ENCODE measurements at places on chromosomes 12 and 14. TPM values are rescaled to one million over a fixed set of nuclear protein-coding genes. Genes with fewer than 3 reads are reported as not detected.

Gene PTPRO
- 0.57 TPM for total RNA-seq

Gene TRIM9
- 0.49 TPM for total RNA-seq

Gene ASPG
- total RNA-seq: 16.3 TPM

Gene GPR84
- 1.7 TPM for total RNA-seq

DNA sequence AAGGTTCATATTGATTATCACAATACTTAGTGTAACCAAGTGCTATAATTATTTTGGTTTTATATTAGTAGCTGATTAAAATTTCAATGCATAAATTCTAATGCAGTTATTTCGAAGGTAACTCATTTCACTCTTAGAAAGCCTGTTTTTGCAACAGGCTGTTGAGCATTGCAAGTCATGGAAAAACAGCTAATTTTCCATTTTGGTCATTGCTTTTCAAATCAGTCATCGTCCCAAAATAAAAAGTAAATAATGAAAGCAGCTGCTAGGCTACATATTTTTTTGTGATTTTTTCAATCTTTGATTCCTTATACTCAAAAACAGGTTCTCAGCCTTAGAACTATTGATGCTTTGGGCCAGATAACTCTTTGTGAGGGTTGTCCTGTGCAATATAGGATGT is 22.9 kb downstream of the VEZT start:
- no peak for DNase-seq
- no peaks in the 10 kb centered on the region for H3K27me3 ChIP-seq
- peaks cover 6% of the 10 kb centered on the region for H3K36me3 ChIP-seq
- peaks cover 25% of the 10 kb centered on the region for H3K4me1 ChIP-seq
- H3K4me3 ChIP-seq: no peak overlapping the region
- no peak overlapping the region for H3K27ac ChIP-seq

DNA sequence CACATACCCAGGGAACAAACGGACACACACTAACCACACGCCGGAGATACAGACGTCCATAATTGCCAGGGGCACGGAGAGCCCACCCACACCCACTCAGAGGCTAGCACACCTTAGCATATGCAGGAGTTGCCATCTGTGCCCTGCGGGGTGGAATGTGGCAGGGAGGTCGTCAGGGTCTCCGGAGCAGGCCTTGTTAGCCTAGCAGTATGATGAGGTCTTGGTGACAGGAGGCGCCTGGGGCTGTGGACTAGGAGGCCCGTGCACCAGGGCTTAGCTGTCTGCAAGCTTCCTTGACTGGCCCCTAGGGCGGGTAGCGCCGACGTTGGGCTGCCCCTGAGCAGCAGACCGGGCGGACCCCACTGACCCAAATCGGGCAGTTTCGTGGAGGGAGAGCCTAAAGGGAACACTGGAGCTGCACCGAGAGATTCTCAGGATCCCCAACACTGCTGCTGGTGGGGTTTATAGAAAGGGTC is 10.0 kb downstream of the STAC3 start:
- H3K36me3 ChIP-seq: no peaks in the 10 kb centered on the region
- DNase-seq: peak; percentile 61
- H3K27me3 ChIP-seq: peaks cover 36% of the 10 kb centered on the region
- peaks cover 20% of the 10 kb centered on the region for H3K4me1 ChIP-seq
- H3K4me3 ChIP-seq: no peak overlapping the region
- H3K27ac ChIP-seq: no peak overlapping the region

- DNase-seq: peak; percentile 37
- H3K27ac ChIP-seq: no peak overlapping the region
- H3K4me1 ChIP-seq: no peaks in the 10 kb centered on the region
- no peaks in the 10 kb centered on the region for H3K36me3 ChIP-seq
- no peaks in the 10 kb centered on the region for H3K27me3 ChIP-seq
Observed at GRCh38 chr14:89773644-89774316, 180.8 kb downstream of the EFCAB11 start.

DNA sequence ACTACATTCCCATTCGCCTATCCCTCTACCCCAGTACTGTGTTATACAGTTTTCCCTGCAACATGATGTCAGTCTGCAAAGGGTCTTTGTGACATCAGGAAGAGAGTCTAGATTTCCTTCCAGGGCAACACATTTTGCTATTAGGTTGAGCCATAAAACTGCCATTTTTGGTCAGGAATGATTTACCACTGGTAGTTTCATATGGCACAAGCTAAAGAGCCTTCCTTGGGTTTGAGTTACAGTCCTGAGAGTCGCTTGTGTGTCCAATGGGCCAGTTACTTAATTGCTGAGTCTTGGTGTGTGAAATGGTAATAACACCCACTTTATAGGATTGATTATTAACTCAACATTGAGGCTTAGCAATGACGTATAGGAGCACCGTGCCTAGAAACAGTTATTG is 22.6 kb upstream of the AMIGO2 start:
- no peaks in the 10 kb centered on the region for H3K36me3 ChIP-seq
- H3K27me3 ChIP-seq: no peaks in the 10 kb centered on the region
- peak overlapping the region; percentile 75 for H3K27ac ChIP-seq

GRCh38 chr12:6849427-6849826 is 1.7 kb downstream of the CDCA3 start:
- H3K27me3 ChIP-seq: no peaks in the 10 kb centered on the region

DNA sequence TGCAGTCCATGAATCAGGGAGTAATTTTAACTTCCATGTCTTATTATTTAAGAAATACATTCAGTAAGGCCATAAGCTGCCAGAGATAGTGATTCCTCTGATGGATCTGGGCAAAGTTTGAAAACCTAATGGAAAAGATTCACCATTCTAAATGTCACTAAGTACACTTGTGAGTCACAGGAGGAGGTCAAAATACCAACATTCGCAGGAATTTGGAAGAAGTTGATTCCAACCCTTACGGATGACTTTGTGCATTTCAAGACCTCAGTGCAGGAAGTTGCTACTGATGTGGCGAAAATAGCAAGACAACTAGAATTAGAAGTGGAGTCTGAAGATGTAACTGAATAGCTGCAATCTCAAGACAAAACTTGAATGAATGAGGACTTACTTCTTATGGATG is 69.8 kb downstream of the OSBPL8 start:
- H3K27ac ChIP-seq: no peak overlapping the region
- H3K4me3 ChIP-seq: no peak overlapping the region
- H3K36me3 ChIP-seq: peaks cover 4% of the 10 kb centered on the region
- H3K4me1 ChIP-seq: no peaks in the 10 kb centered on the region
- no peak for DNase-seq

DNA sequence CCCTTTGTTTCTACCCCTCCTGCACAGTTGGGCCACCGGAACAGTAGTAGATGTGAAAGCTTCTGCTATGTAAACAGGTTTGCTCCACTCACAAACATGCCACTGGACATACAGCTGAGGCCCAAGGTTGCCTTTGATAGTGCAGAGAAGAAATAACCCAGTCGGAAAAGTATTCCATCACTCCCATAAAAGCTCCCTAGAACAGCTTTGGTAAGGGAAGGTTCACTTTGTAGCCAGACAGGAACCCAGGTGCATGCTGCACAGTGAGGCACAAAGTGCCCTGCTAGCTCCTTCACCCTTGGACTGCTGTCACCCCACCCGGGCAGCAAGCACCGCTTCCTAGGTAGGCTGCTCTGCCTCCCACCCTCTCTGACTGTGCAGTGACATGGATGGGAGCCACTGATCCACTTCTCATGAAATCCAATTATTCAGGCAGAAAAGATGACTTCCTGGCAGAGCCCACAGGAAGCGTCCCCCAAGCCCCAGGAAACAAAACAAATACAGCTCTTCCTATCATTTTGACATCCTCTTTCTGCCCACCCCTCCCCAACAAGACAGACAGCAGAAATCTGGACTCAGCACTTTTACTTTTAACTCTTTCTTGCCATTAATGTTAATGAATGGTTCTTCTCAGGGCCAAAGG is 100.2 kb downstream of the SRGAP1 start:
- no peaks in the 10 kb centered on the region for H3K36me3 ChIP-seq
- no peak for DNase-seq
- no peaks in the 10 kb centered on the region for H3K27me3 ChIP-seq
- peaks cover 9% of the 10 kb centered on the region for H3K4me1 ChIP-seq
- H3K4me3 ChIP-seq: no peak overlapping the region

GRCh38 chr12:92978607-92979006 is 49.5 kb upstream of the EEA1 start:
- H3K4me3 ChIP-seq: no peak overlapping the region
- DNase-seq: no peak
- H3K36me3 ChIP-seq: no peaks in the 10 kb centered on the region
- H3K27ac ChIP-seq: no peak overlapping the region
- H3K27me3 ChIP-seq: no peaks in the 10 kb centered on the region
- no peaks in the 10 kb centered on the region for H3K4me1 ChIP-seq

- no peak overlapping the region for H3K4me3 ChIP-seq
- no peaks in the 10 kb centered on the region for H3K4me1 ChIP-seq
- no peaks in the 10 kb centered on the region for H3K36me3 ChIP-seq
Observed at GRCh38 chr12:94795520-94795919, 145.2 kb upstream of the TMCC3 start.

DNA sequence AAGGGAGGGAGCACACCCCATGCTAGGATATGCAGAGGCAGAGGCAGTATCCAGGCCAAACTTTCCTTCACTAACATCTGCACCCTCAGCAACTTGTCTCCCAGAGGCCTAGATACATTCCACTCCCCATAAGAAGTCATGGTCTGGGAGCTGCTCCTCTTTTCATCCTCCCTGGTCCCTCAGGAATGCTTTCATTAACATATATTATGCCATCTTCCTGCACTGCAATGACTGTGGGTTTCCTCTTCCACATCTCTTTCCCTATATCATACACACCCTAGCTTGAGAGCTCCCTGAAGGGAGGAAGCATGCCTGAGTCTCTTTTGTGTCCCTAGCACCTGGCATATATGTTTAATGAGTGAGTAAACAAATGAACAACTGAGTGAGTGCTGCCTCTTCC is 8.6 kb downstream of the DDN start:
- no peak for DNase-seq
- no peak overlapping the region for H3K27ac ChIP-seq
- peaks cover 23% of the 10 kb centered on the region for H3K27me3 ChIP-seq
- H3K4me3 ChIP-seq: no peak overlapping the region

Measured in heart left ventricle (tissue), 16 donors.